ENCODE measurements at places on chromosomes 1 and 21. TPM values are rescaled to one million over a fixed set of nuclear protein-coding genes. Genes with fewer than 3 reads are reported as not detected.

The ZNF697 gene
- 1.6 TPM for polyA plus RNA-seq

The CFAP45 gene
- polyA plus RNA-seq, result not detected

The NCMAP gene
- 0.11 TPM for polyA plus RNA-seq

The RSPO1 gene
- polyA plus RNA-seq, result 1.5 TPM

The HSD11B1 gene
- polyA plus RNA-seq, result 1.3 TPM

The CHODL gene
- polyA plus RNA-seq, result 0.26 TPM

The GJC2 gene
- 2.0 TPM for polyA plus RNA-seq

The ANXA9 gene
- 12.8 TPM for polyA plus RNA-seq

Data from adipose tissue (tissue), 3 donors.